Caco-2 (cell line): ENCODE measurements at places on chromosomes 16 and 17.

DNA sequence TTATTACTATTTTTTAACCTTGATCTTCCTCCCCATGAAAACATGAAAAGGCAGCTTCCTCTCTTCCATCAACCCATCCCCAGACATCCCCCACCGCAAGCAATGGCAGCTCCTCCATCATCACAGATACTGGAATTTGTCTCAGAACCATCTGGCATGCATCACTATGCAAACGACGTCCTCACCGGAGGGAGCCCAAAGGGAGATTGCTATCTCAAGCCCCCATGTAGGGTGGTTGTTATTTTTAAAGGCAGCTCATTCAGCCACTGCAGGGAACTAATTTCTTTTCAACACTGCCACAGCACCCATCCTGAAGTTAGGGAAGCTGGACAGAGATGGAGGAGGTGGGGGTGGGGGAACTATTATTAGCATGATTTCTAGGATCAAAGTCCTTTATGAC lies 222.5 kb downstream of the FOXL1 start:
- H3K27me3 ChIP-seq: no peaks in the 10 kb centered on the region
- no peak overlapping the region for H3K4me3 ChIP-seq
- no peak overlapping the region for H3K27ac ChIP-seq
- H3K4me1 ChIP-seq: no peaks in the 10 kb centered on the region
- no peak for DNase-seq
- H3K36me3 ChIP-seq: no peaks in the 10 kb centered on the region

DNA sequence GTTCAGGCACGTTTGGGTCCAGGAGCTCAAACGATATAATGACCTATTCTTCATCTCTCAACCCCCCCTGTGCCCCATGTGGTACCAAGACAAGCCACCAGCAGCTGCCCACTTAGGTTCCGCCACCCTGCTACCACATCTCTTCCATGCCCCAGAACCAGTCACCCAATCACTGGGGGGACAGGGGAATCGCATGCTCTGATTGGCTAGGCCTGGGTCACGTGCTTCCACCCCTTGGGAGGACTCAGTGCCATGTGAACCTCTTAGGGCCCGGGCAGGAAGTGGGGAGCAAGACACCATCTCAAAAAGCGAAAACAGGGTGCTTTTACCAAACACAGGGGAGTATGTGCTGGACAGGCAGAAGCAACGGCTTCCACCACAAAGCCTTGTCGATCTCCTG lies 91.3 kb downstream of the KATNIP start:
- DNase-seq: no peak
- no peaks in the 10 kb centered on the region for H3K4me1 ChIP-seq
- no peaks in the 10 kb centered on the region for H3K27me3 ChIP-seq
- H3K4me3 ChIP-seq: no peak overlapping the region

DNA sequence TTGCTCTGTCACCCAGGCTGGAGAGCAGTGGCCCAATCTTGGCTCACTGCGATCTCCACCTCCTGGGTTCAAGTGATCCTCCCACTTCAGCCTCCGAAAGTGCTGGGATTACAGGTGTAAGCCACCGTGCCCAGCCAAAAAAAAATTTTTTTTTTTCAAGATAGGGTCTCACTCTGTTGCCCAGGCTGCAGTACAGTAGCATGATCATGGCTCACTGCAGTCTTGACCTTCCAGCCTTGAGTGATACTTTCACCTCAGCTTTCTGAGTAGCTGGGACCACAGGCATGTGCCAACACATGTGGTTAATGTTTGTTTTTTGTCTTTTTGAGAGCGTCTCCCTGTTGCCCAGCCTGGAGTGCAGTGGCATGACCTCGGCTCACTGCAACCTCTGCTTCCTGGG lies 1.7 kb upstream of the PAM16 start:
- H3K4me3 ChIP-seq: no peak overlapping the region
- H3K27ac ChIP-seq: no peak overlapping the region
- no peaks in the 10 kb centered on the region; the same call in 1 of the 2 replicates for H3K36me3 ChIP-seq
- no peaks in the 10 kb centered on the region for H3K27me3 ChIP-seq
- DNase-seq: no peak

DNA sequence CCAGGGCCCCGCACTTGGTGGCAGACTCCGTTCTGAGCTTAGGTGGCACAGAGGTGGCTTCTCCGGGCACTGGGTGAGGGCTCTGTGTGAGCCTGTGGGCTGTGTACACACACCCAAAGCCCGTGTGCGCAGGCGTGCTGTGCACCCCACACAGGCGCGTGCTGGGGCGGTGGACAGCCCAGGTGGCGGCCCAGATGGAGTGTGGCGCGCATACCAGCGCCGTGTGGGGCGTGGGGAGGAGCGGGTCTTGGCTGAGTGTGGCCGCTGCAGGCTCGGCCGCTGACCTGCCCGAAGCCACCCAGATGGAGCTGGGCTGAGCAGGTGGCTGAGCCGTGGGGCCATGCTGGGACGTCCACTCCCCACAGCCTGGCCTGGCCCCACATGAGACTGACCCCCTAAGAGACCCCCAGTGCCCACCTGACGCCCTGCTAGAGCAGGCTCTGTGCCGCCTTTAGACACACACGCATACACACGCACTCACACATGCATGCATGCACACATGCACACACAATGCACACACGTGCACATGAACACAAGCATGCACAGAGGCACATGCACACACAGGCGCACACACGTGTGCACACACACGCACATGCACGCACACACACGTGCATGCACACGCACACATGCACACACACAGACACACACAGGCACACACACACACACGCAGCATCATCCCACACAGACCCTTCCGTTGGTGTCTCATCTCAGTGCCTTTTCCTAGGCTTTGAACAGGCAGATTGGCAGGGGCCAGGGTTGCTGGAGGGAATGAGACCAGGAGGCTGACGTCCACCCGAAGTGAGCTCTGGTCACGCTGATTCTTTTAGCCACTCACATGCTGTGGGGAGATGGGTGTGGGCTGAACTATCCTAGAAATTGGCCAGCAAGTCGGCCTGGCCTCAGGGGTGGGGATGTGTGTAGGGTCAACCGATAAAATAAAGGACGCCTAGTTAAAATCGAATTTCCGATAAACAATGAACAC lies 2.1 kb downstream of the PRR35 start:
- no peak overlapping the region for H3K27ac ChIP-seq
- H3K4me3 ChIP-seq: no peak overlapping the region
- H3K4me1 ChIP-seq: 0 out of 2 replicates have a peak, but pooled peaks cover 3% of the 10 kb centered on the region
- H3K36me3 ChIP-seq: no peaks in the 10 kb centered on the region

- DNase-seq: no peak
- no peaks in the 10 kb centered on the region for H3K36me3 ChIP-seq
- H3K27me3 ChIP-seq: no peaks in the 10 kb centered on the region
- no peak overlapping the region for H3K27ac ChIP-seq
Measured at GRCh38 chr17:29205047-29205446, 24.8 kb upstream of the MYO18A start.

GRCh38 chr16:67284699-67285646 lies 5.6 kb downstream of the PLEKHG4 start:
- no peaks in the 10 kb centered on the region for H3K27me3 ChIP-seq
- DNase-seq: peak; percentile 62
- H3K36me3 ChIP-seq: peaks cover 3% of the 10 kb centered on the region
- no peak overlapping the region for H3K4me3 ChIP-seq
- peaks cover 16% of the 10 kb centered on the region for H3K4me1 ChIP-seq

DNA sequence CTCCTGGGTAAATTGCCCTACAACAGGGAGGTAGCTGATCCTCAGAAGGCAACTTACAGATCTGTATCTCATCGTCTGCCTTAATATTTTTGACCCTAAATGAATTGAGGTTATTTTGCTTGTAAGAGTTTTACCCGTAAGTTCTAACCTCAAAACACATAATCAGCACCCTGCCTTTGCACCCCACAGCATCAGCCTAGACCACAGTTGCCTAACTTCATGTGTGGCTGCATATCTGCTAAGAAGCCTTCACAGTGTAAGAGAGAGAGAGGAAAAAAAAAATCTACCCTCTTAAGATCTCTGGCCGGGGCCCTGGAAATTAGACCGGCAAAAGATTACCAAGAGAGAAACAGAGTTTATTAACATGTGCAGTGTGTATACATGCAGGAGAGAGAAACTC lies 76.9 kb downstream of the ARHGAP44 start:
- no peaks in the 10 kb centered on the region for H3K36me3 ChIP-seq
- no peaks in the 10 kb centered on the region for H3K27me3 ChIP-seq

- no peak overlapping the region for H3K4me3 ChIP-seq
- DNase-seq: no peak
- H3K27ac ChIP-seq: no peak overlapping the region
- no peaks in the 10 kb centered on the region for H3K4me1 ChIP-seq
- no peaks in the 10 kb centered on the region; the same call in 1 of the 2 replicates for H3K27me3 ChIP-seq
Measured at GRCh38 chr16:59046335-59046734, 312.2 kb upstream of the GOT2 start.

GRCh38 chr17:42050393-42051012 lies at the start of gene C17orf113:
C17orf113 (minus strand) TSS chr17:42050601; CDS start chr17:42043376, 7,225 bp downstream.
- peaks cover 16% of the 10 kb centered on the region for H3K4me1 ChIP-seq
- DNase-seq: peak; percentile 89
- H3K4me3 ChIP-seq: peak within 1 kb of the TSS; percentile 65
- H3K27ac ChIP-seq: peak within 1 kb of the TSS; percentile 63
- H3K27me3 ChIP-seq: no peaks in the 10 kb centered on the region

DNA sequence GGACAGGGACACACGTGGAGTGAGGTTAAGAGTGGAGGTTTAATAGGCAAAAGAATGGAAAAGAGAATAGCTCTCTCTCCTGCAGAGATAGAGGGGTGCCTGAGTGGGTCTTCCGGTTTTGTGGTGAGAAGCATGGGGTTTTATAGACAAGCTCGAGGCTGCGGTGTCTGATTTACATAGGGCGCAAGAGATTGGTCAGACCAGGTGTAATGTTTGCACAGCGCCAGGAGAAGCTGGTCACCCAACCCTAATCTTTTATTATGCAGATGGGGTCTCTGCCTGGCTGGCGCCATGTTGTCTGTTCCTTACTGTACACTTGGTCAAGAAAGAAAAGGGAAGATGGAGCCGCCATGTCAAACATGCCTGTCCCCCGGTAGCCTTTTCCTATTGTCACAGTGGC lies 44.5 kb upstream of the MLYCD start:
- no peak overlapping the region for H3K4me3 ChIP-seq
- DNase-seq: no peak
- H3K4me1 ChIP-seq: no peaks in the 10 kb centered on the region
- H3K27me3 ChIP-seq: no peaks in the 10 kb centered on the region; the same call in 1 of the 2 replicates
- H3K27ac ChIP-seq: no peak overlapping the region

DNA sequence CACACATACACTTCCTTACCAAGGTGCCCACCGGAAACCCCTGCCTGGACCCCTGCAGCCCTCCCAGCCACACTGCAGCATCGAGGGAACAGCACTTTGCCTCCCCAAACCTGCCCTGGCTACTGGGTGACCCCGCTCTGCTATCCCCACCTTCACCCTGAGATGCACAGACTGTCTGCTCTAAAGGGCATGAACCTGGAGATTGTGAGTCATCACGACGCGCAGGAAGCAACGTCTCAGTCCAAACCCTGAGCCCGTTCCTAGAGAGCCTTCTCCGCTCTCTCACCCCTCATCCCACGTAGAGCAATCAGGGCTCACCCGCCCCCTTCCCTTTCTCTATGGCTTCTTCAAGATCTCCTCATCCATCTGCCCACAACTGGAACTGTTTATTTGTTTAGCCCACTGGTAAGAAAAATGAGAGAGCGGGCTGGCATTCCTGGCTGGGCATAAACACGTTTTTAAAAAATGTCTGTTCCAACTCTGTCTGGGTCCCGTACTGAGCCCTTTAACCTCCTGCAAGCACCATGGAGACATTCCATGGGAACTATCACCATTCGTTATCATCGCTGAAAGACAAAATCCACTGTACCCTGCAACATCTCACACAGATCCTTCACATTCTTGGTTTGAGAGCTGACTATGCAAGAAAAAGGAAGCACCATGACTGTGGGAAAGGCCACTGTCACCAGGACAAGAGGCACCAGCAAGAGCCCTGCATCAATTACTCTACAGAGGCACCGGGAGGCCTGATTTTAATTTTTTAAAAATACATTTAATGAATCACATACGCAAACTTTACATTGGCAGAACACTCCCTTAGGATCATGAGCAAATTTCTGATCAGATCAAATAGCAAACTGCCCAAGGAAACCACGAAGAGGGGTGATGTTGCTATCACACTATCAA lies 28.2 kb downstream of the ZFHX3 start:
- no peak overlapping the region for H3K4me3 ChIP-seq
- no peaks in the 10 kb centered on the region for H3K36me3 ChIP-seq
- DNase-seq: no peak
- no peaks in the 10 kb centered on the region for H3K27me3 ChIP-seq

DNA sequence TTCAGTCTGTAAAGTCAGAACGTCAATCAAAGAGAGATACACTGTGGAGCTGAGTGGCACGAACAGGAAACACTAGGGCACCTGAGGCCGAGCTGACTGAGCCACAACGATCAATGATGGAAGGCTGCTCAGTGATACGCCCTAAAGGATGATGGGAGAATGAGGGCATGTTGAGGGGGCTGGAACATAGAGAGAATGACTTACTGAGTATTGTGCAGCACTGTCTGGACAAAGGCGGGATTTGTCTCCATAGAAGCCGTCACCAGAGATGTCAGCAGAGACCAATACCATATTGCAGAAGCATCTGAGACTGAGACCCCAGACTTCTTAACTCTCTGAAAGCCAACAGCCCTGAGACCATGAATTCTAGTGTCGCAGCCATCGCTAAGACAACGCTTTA lies 33.4 kb downstream of the ZZEF1 start:
- no peak overlapping the region for H3K4me3 ChIP-seq
- no peak for DNase-seq

DNA sequence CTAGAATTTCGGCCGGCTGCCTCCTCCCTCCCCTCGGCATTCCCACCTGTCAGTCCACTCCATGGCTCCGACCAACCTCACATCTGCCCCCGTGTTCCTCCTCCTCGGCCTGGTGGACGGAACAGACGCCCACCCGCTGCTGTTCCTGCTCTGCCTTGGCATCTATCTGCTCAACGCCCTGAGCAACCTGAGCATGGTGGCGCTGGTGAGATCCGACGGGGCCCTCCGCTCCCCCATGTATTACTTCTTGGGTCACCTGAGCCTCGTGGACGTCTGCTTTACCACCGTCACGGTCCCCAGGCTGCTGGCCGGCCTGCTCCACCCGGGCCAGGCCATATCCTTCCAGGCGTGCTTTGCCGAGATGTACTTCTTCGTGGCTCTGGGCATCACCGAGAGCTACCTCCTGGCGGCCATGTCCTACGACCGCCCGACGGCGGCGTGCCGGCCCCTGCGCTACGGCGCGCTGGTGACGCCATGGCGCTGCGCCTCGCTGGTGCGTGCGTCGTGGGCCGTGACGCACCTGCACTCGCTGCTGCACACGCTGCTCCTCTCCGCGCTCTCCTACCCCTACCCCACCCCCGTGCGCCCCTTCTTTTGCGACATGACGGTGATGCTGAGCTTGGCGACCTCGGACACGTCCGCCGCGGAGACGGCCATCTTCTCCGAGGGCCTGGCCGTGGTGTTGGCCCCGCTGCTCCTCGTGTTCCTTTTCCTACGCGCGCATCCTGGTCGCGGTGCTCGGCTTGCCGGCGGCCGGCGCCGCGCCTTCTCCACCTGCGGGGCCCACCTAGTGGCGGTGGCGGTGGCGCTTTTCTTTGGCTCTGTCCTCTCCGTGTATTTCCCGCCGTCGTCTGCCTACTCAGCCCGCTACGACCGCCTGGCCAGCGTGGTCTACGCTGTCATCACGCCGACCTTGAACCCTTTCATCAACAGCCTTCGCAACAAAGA lies at the start of gene OR3A2:
OR3A2 (minus strand) TSS at position 440 of the 948 bp plus-strand sequence.
- no peak within 1 kb of the TSS for H3K4me3 ChIP-seq
- no peak for DNase-seq
- H3K27ac ChIP-seq: no peak within 1 kb of the TSS
- H3K36me3 ChIP-seq: no peaks in the 10 kb centered on the region
- H3K4me1 ChIP-seq: no peaks in the 10 kb centered on the region

- no peak for DNase-seq
- peaks cover 14% of the 10 kb centered on the region for H3K4me1 ChIP-seq
- no peak overlapping the region for H3K27ac ChIP-seq
Measured at GRCh38 chr17:57092779-57093178, 7.7 kb downstream of the AKAP1 start.
